Left renal pelvis (tissue), 4 donors: ENCODE measurements at places on chromosomes 16 and 17. TPM values are rescaled to one million over a fixed set of nuclear protein-coding genes. Genes with fewer than 3 reads are reported as not detected.

DNA sequence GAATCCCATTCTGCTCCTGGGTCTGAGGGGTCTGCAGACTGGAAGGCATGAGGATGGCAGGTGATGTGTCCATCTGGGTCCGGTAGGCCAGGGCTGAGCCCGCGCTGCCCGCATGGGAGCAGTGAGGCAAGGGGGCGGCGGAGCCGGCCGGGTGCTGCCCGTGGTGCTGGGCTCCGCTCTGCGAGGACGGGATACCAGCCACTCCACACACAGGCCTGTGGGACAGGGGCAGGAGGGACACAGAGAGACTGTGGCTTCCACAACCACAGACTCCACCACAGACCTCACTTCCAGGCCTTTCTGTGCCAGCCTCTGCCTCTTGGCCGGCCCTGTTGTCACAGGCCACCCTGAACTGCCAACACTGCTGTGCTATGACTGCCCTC lies 25.4 kb downstream of the MAP1LC3B start:
- no peak for DNase-seq

GRCh38 chr17:37847811-37848331 lies 76.3 kb upstream of the TBC1D3K start:
- DNase-seq, result no peak

DNA sequence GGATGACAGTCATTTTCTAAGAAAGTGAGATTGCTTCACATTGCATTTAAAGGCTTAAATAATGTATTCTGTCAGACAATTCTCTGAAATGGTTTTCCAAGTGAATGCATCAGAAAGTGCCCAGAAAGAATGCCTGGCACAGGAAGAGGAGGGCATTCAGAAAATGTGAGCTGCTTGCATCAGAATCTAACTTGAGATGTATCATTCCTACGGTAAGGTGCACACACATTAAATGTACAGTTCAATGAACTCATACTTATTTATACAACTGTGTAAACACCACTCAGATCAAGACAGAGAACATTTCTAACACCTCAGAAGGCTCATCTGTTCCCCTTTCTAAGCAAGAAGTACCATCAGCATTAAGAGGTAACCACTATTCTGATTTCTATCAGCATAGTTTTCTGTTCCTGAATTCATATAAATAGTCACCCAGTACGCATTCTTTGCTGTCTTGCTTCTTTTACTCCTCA lies 638.0 kb downstream of the MAF start:
- DNase-seq, result no peak

- DNase-seq, result no peak
Observed at GRCh38 chr16:56795011-56795410, 65.1 kb downstream of the NUP93 start.

DNA sequence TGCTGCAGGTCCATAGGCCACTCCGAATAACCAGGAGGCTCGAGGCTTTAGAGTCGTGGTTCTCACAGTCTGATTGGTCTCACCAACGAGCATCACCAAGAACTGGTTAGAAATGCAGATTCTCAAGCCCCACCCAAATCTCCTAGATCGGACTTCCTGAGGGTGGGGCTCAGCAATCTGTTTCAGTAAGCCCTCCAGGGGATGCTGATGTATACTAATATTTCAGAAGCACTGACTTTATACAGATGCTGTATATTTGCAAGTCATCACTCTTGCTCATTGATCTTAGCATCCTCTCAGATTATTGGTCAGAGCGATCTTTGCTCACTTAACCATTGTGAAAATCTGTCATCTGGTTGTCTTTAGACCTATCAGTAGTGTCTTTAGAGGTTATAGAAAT lies 4.4 kb upstream of the VAC14 start:
- DNase-seq, result no peak

- DNase-seq, result no peak
Observed at GRCh38 chr17:46042925-46043324, 43.9 kb downstream of the STH start.

DNA sequence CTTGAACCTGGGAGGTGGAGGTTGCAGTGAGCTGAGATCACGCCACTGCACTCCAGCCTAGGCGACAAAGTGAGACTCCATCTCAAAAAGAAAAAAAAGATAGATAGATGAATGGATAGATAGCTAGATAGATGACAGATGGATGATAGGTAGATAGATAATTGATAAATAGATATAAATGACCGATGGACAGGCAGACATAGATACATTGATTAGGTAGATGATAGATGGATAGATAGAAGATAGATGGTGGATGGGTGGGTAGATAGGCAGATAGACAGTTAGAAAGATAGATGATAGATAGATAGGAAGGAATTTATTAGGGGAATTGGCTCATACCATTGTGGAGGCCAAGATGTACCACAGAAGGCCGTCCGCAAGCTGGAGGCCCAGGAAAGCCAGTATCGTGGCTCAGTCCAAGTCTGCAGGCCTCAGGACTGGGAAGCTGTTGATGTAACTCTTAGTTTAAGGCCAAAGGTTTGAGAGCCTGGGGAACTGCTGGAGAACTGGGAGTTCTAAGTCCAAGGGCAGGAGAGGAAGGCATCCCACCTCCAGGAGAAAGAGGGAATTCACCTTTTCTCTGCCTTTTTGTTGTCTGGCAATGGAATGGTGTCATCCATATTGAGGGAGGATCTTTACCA lies 156.1 kb downstream of the SEC14L1 start:
- no peak for DNase-seq

DNA sequence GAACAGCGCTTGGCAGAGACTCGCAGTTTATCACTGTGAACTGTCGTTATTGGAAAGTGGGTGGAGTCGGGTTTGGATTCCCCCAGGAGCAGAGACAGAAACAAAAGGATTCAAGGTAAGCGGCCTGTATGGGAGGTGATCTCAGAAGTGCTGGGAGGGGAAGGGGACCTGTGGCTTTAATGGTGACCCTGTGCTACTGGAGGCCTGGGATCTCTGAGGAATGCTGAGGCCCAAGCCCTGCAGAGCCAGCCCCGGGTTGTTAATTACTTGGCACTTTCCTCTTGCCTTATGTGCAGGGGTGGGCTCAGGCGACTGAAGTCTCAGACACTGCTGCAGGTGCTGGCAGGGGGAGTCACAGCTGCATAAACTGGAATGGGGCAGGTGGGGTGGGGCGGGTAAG lies 27.4 kb downstream of the IRF8 start:
- no peak for DNase-seq

- DNase-seq, result no peak
Observed at GRCh38 chr17:30812218-30813177, 12.0 kb downstream of the CRLF3 start.

GRCh38 chr16:67245674-67246080 lies 1.6 kb downstream of the FHOD1 start:
- DNase-seq, result no peak

DNA sequence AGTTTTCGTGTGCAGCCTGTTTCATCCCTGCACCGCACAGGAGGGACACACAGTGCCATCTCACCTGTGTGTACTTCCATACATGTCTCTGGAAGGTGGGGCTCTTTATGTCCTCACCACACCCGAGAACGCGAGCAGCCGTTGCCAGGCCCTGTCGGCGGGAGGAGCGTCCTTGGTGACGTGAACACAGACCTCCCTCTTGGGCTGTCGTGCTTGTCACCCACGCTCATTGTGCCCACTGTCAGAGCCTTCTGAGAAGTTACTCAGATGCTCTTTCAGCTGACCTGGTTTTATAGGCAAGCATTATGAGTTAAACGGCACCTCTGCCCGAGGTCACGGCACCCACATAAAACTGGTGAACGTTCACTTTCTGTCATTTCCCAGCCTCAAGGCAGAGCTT lies 40.2 kb downstream of the ZNF750 start:
- no peak for DNase-seq

GRCh38 chr17:45311760-45312476 lies 4.9 kb downstream of the MAP3K14 start:
- DNase-seq, result no peak

- DNase-seq, result no peak
Observed at GRCh38 chr16:51408357-51408756, 257.3 kb upstream of the SALL1 start.

DNA sequence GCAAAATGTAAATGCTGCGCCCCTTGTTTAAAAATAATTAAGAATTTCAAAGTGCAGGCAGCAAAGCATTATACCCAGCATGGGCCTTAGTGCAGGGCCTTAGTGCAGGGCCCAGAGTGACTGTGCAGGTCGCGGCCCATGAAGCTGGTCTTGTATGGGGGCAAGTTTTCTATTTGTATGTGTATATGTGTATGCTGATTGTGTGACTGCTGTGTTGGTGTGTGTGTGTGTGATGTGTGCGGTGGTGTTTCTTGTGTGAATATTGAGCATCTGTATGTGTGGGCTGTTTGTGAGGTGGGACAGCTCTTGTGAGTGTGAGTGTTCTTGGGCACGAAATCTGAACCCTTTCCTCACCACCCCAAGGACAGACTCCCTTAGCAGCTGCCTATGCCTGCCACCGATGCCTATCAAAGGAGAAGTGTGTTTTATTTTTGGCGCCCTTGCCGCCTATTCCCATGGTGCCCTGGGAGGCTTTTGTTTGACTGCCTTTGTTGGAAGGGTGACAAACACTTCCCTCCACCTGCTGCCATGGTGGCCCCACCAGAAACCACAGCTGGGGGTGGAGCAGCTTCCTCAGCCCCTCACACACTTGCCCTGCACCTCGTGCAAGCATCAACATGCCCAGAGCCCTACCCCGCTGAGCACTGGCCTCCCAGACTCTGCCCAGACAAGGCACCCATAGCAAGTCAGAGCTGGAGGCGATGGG lies 18.0 kb downstream of the CCR7 start:
- DNase-seq, result no peak

DNA sequence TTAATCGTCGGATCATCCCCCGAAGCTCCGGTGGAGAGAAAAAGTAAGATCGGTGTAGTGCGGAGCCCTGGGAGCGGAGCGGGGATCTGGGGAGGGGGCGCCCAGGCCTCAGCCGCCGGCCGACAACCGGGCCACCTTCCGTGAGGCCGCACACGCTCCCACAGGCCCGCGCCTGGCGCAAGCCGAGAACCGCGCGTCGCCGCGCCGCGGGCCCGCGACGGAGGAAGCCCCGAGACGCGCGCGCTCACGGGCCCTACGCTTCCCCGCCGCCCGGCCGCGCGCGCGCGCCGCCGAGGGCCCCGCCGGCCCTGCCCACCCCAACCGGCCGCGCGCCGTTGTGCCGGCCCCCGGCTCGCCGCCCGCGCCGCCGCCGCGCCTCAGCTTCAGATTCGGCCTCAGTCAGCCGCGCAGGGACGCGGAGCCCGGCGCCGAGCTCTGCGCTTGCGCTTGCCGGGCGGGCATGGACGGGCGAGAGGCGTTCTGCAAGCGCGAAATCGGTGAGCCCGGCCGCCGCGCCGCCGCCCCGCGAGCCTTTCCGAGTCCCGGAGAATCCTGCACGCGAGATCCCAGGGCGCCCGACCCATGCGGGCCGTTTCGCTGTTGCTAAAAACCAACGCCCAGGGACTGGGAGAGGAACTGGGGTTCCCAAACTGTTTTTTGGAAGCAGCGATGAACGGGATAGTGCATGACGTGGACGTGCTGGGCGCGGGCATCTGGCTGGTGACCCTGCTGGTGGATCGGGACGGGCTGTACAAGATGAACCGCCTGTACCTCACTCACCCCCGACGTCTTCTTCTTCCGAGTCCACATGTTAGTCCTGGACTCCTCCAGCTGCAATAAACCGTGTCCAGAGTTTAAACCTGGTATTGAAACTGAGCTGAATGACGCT lies 28.0 kb upstream of the LRRC37A start:
- peak; percentile 93 for DNase-seq

- DNase-seq, result no peak
Observed at GRCh38 chr17:71689782-71690181, 431.0 kb upstream of the SOX9 start.

GRCh38 chr16:74635303-74635702 lies 28.4 kb upstream of the GLG1 start:
- DNase-seq, result no peak

DNA sequence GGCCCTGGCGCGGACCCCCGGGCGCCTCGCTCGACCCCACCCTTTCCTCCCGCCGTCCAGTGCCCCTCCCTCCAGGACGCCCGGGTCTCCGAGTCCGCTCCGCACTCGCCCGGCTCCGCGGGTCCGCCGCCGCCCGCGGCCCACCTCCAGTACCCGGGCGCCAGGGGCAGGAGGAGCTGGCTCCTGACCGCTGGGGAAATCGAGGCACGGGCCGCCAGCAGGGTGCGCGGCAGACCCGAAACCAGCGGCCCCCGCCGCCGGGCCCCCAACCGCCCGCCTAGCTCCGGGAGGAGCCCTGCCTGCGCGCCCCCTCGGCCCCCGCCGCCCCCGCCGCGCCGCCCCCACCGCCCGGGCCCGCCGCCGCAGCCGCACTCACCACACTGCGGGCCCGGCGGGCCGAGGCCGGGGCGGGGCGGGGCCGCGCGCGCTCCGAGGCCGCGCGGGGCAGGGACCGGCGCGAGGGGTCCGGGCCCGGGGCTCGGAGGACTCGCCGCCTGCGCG lies 333 bp downstream of the MAFG start:
- no peak for DNase-seq

Gene KRT40
- 0.07 TPM for polyA plus RNA-seq

Gene RHBDL1
- 0.91 TPM for polyA plus RNA-seq

Gene HBA2
- polyA plus RNA-seq, result 795 TPM

Gene SDR42E1
- 3.8 TPM for polyA plus RNA-seq

Gene KRT14
- polyA plus RNA-seq, result 0.35 TPM

Gene TSPOAP1
- 35.4 TPM for polyA plus RNA-seq
